Nephron progenitor cell (in vitro differentiated cells): ENCODE measurements at places on chromosomes 2 and 18.

GRCh38 chr18:45280481-45281276 is 334.6 kb upstream of the SLC14A2 start:
- no peaks in the 10 kb centered on the region for H3K27me3 ChIP-seq
- DNase-seq: peak; percentile 4
- H3K4me1 ChIP-seq: peaks cover 38% of the 10 kb centered on the region

DNA sequence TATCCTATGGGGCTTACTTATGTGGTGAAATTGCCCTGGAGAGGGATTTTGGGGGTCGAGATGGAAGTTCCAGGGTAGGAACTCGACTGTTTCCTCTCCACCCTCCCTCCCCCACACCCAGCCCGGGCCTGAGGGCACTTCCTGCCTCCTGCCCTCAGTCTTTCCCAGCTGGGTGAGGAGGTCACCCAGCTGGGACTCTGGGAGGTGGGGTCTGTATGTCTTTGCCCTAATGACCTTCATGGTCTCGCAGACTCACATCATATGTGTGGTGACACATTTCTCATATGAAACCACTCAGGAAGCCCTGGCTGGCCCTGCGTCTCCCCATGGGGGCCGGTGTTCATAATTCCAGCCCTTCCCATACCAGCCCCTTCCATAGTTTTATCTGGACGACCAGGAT is 12.4 kb downstream of the ATOH8 start:
- peaks cover 3% of the 10 kb centered on the region for H3K27me3 ChIP-seq
- peak overlapping the region; percentile 78 for H3K4me3 ChIP-seq
- no peak for DNase-seq
- peak overlapping the region; percentile 99 for H3K27ac ChIP-seq

DNA sequence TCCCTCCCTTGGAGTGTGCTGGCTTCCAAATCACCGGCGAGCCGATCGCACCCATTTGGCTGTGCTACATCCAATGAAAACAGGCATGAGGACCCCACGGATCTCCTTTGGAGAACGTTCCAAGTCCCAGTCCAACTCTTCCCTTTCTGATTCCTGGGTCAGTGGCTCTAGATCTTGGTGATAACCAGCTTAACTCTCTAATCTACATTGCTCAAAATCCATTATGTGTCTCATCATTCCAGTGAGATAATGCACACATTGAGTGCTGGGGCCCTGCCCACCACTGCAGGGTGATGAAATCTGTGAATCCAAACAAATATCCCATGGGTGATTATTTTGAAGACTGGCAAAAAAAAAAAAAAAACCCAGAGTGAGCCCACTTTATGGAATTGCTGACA is 232.7 kb upstream of the COPS8 start:
- no peak overlapping the region for H3K27ac ChIP-seq
- H3K4me1 ChIP-seq: peaks cover 70% of the 10 kb centered on the region
- H3K4me3 ChIP-seq: no peak overlapping the region
- peaks cover 32% of the 10 kb centered on the region for H3K27me3 ChIP-seq

GRCh38 chr2:241139531-241140444 is 9.5 kb downstream of the PASK start:
- DNase-seq: no peak
- H3K27me3 ChIP-seq: no peaks in the 10 kb centered on the region
- H3K4me1 ChIP-seq: no peaks in the 10 kb centered on the region
- no peaks in the 10 kb centered on the region for H3K36me3 ChIP-seq
- H3K4me3 ChIP-seq: no peak overlapping the region

GRCh38 chr18:50981381-50981780 is 13.5 kb downstream of the ELAC1 start:
- H3K4me1 ChIP-seq: no peaks in the 10 kb centered on the region

DNA sequence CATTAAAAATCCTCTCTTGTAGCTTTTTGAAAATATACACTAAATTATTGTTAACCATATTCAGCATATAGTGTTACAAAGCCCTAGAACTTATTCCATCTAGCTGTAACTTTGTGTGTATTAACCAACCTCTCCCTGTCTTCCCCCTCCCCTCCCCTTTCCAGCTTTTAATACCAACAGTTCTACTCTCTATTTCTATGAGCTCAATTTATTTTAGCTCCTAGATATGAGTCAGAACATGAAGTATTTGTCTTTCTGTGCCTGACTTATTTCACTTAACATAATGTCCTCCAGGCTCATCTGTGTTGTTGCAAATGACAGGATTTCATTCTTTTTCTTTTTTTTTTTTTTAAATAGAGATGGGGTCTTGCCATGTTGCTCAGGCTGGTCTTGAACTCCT is 45.1 kb downstream of the GPD2 start:
- H3K4me1 ChIP-seq: peaks cover 13% of the 10 kb centered on the region
- H3K27me3 ChIP-seq: no peaks in the 10 kb centered on the region
- H3K4me3 ChIP-seq: no peak overlapping the region
- no peak for DNase-seq

GRCh38 chr2:85589982-85590791 is 5.4 kb upstream of the RNF181 start:
- no peak overlapping the region for H3K4me3 ChIP-seq
- peaks cover 3% of the 10 kb centered on the region for H3K27me3 ChIP-seq
- no peak for DNase-seq
- no peaks in the 10 kb centered on the region for H3K36me3 ChIP-seq
- H3K4me1 ChIP-seq: peaks cover 58% of the 10 kb centered on the region

GRCh38 chr2:217055624-217056023 is 195.8 kb upstream of the TNP1 start:
- no peak overlapping the region for H3K27ac ChIP-seq
- peaks cover 4% of the 10 kb centered on the region for H3K27me3 ChIP-seq
- peaks cover 46% of the 10 kb centered on the region for H3K4me1 ChIP-seq
- no peak overlapping the region for H3K4me3 ChIP-seq
- no peaks in the 10 kb centered on the region for H3K36me3 ChIP-seq
- DNase-seq: no peak

- peak overlapping the region; percentile 75 for H3K4me3 ChIP-seq
- no peak overlapping the region for H3K27ac ChIP-seq
- H3K36me3 ChIP-seq: no peaks in the 10 kb centered on the region
- peaks cover 5% of the 10 kb centered on the region for H3K4me1 ChIP-seq
- peaks cover 97% of the 10 kb centered on the region for H3K27me3 ChIP-seq
Measured at GRCh38 chr2:227163485-227163997, 464 bp downstream of the COL4A4 start.

GRCh38 chr2:19255481-19255880 is 102.9 kb downstream of the OSR1 start:
- peaks cover 15% of the 10 kb centered on the region for H3K4me1 ChIP-seq
- peaks cover 19% of the 10 kb centered on the region for H3K36me3 ChIP-seq
- no peak for DNase-seq
- H3K4me3 ChIP-seq: no peak overlapping the region

DNA sequence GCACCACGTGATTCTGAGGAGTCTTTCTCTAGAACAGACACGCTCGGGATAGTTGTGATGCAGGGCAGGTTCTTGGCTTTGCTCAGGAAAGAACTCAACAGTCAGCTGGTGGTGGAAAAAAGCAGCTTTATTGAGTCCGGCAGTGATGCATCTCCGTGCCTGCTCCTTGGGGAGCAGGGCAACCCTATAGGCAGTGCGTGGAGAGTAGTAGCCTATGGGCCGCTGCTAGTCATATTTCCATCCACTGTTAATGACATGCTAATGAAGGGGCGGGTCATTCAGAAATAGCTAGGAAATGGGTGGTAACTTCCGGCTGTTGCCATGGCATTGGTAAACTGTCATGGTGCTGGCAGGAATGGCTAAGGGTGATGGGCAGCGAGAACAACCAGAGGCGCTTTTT is 11.6 kb upstream of the ACKR3 start:
- peaks cover 3% of the 10 kb centered on the region for H3K4me1 ChIP-seq
- no peak overlapping the region for H3K27ac ChIP-seq
- H3K27me3 ChIP-seq: peaks cover 24% of the 10 kb centered on the region

DNA sequence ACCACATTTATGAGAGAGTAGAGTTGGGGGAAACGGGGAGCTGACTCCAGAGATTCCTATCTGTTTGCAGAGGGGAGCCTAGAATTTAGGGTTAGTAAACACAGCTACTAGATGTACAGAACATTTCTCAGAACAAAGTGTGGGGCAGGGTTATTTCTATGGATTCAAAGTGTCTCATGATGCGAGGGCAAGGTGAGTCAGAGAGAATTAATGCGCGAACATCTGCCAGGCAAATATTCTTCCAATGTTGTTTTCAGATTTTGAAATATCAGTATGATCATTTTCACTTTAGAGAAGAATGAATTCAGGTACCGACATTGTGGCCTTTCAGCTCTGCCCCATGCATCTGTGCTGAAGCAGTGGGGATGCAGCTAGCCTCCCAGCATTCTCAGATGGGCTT is 2.0 kb upstream of the DSEL start:
- peaks cover 13% of the 10 kb centered on the region for H3K27me3 ChIP-seq
- H3K4me3 ChIP-seq: no peak overlapping the region
- no peaks in the 10 kb centered on the region for H3K36me3 ChIP-seq
- H3K27ac ChIP-seq: no peak overlapping the region
- no peak for DNase-seq
- H3K4me1 ChIP-seq: peaks cover 41% of the 10 kb centered on the region

- peaks cover 84% of the 10 kb centered on the region for H3K36me3 ChIP-seq
- no peaks in the 10 kb centered on the region for H3K27me3 ChIP-seq
- no peak overlapping the region for H3K27ac ChIP-seq
- no peak overlapping the region for H3K4me3 ChIP-seq
- H3K4me1 ChIP-seq: peaks cover 26% of the 10 kb centered on the region
Measured at GRCh38 chr2:24820175-24820513, 26.9 kb downstream of the CENPO start.

DNA sequence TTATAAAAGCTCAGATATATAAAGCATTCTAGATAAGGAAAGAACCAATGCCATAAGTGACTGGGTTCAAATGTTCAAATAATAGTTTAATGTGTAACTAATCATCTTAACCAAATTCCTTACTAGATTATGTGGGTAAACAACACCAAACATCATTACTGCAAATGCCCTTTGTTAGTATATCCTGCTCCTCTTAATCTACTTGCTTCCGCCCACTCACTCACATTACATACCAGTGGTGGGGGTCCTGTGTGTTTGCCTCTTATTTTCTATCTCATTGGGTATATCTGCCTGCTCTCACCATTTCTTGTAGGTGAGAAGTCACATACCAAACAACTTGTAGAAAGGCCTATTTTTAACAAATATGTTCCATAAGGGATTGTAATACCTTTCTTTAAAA is 562.1 kb downstream of the NRXN1 start:
- H3K4me1 ChIP-seq: no peaks in the 10 kb centered on the region
- no peak overlapping the region for H3K27ac ChIP-seq
- no peaks in the 10 kb centered on the region for H3K36me3 ChIP-seq
- DNase-seq: no peak

- H3K4me3 ChIP-seq: no peak overlapping the region
- H3K36me3 ChIP-seq: peaks cover 15% of the 10 kb centered on the region
- H3K27ac ChIP-seq: no peak overlapping the region
- H3K4me1 ChIP-seq: no peaks in the 10 kb centered on the region
- DNase-seq: no peak
Measured at GRCh38 chr2:156511122-156511521, 74.9 kb downstream of the GPD2 start.

- H3K36me3 ChIP-seq: peaks cover 12% of the 10 kb centered on the region
- no peak overlapping the region for H3K27ac ChIP-seq
- peaks cover 65% of the 10 kb centered on the region for H3K27me3 ChIP-seq
- DNase-seq: no peak
Measured at GRCh38 chr2:45172760-45173392, 163.6 kb upstream of the SIX2 start.

- DNase-seq: peak; percentile 66
- H3K4me3 ChIP-seq: peak overlapping the region; percentile 94
- H3K4me1 ChIP-seq: peaks cover 22% of the 10 kb centered on the region
- no peaks in the 10 kb centered on the region for H3K27me3 ChIP-seq
- peaks cover 29% of the 10 kb centered on the region for H3K36me3 ChIP-seq
- H3K27ac ChIP-seq: peak overlapping the region; percentile 100
Measured at GRCh38 chr2:231707625-231707926, 749 bp upstream of the PTMA start.

DNA sequence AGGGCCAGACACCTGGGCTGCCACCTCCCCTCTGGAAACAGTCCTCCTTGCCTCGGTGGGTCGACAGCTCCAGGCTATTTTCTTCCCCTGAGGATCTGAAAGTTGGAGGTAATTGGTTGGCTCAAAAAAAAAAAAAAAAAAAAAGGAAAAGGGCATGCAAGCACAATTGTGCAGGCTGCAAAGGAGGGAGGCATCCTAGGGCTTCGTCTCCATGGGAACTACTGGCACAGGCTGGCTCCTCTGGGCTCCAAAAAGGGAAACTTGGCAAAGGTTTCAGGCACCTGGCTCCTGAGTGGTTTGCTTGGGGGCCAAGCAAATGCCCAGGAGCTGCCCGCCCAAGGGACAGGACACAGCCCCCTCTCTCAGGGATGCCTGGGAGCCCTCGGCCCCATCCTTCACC is 1.1 kb upstream of the KCNIP3 start:
- no peak overlapping the region for H3K27ac ChIP-seq
- no peak overlapping the region for H3K4me3 ChIP-seq
- peaks cover 26% of the 10 kb centered on the region for H3K4me1 ChIP-seq
- no peaks in the 10 kb centered on the region for H3K36me3 ChIP-seq

- no peak overlapping the region for H3K27ac ChIP-seq
- DNase-seq: no peak
- H3K4me1 ChIP-seq: peaks cover 11% of the 10 kb centered on the region
- no peak overlapping the region for H3K4me3 ChIP-seq
- H3K27me3 ChIP-seq: peaks cover 7% of the 10 kb centered on the region
Measured at GRCh38 chr2:207833251-207833751, 63.6 kb upstream of the FZD5 start.

DNA sequence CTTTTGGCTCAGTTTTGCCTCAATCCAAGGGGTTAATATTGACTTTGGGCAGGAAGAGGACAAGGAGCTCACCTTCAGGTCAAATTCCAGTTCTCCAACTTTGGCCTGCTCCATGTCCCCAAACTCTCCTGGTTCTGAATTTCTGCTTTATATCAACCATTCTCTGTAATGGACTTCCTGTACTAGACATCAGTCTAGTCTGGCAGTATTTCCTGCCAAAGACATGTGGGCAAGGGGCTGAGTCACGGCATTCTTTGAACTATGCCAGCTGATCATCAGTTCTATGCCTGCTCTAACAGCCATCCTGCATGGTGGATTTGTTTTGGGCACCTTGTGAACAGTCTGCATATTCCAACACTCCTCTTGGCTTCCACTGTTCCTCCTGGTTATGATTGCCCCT is 199.4 kb downstream of the ZEB2 start:
- no peaks in the 10 kb centered on the region for H3K27me3 ChIP-seq
- no peak for DNase-seq
- H3K36me3 ChIP-seq: peaks cover 8% of the 10 kb centered on the region
- no peak overlapping the region for H3K4me3 ChIP-seq
- H3K27ac ChIP-seq: no peak overlapping the region

GRCh38 chr18:28063271-28063761 is 113.6 kb downstream of the CDH2 start:
- peaks cover 34% of the 10 kb centered on the region for H3K4me1 ChIP-seq
- H3K27me3 ChIP-seq: no peaks in the 10 kb centered on the region
- H3K27ac ChIP-seq: peak overlapping the region; percentile 88
- no peak overlapping the region for H3K4me3 ChIP-seq

GRCh38 chr2:61707984-61708852 is 145.6 kb downstream of the FAM161A start:
- peaks cover 14% of the 10 kb centered on the region for H3K4me1 ChIP-seq
- H3K4me3 ChIP-seq: no peak overlapping the region
- DNase-seq: peak; percentile 16
- H3K27ac ChIP-seq: peak overlapping the region; percentile 24
- H3K36me3 ChIP-seq: peaks cover 4% of the 10 kb centered on the region
- peaks cover 3% of the 10 kb centered on the region for H3K27me3 ChIP-seq

- no peak overlapping the region for H3K4me3 ChIP-seq
- no peak for DNase-seq
- H3K36me3 ChIP-seq: no peaks in the 10 kb centered on the region
- no peaks in the 10 kb centered on the region for H3K27me3 ChIP-seq
Measured at GRCh38 chr2:203583701-203584100, 48.6 kb upstream of the RAPH1 start.

- no peaks in the 10 kb centered on the region for H3K27me3 ChIP-seq
- H3K4me3 ChIP-seq: no peak overlapping the region
- no peak overlapping the region for H3K27ac ChIP-seq
- peaks cover 65% of the 10 kb centered on the region for H3K36me3 ChIP-seq
- DNase-seq: no peak
Measured at GRCh38 chr2:37117566-37117965, 33.2 kb downstream of the GPATCH11 start.
